ENCODE measurements at places on chromosomes 2 and 18.
A peak's percentile ranks its signal among the peaks of the same experiment; 100 is the strongest.

GRCh38 chr2:209371407-209371806 lies 52.4 kb upstream of the MAP2 start:
- H3K36me3 ChIP-seq = no peaks in the 10 kb centered on the region
- H3K4me1 ChIP-seq = peaks cover 19% of the 10 kb centered on the region
- H3K27ac ChIP-seq = no peak overlapping the region
- no peak for DNase-seq
- H3K27me3 ChIP-seq = no peaks in the 10 kb centered on the region

DNA sequence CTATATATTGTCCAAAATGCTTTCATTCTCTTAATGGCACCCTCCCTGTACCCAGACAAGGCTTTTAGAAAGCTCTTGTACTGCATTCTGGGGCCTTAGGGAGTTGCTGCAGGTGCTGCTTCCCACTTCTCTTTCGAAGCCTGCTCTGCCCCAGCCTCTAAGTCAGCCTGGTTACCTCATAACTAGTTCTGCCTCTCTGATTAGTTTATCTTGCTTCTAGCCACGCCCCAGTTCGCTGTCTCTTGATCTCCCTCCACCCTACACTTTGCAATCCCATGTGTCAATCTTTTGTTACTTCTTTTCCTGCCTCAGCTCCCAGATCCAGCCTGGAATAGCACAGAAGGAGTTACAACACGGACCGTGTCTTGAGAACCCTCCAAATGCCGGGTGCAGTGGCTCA lies 13.8 kb upstream of the NCOA1 start:
- no peaks in the 10 kb centered on the region for H3K4me1 ChIP-seq
- no peak overlapping the region for H3K4me3 ChIP-seq
- no peaks in the 10 kb centered on the region for H3K27me3 ChIP-seq

DNA sequence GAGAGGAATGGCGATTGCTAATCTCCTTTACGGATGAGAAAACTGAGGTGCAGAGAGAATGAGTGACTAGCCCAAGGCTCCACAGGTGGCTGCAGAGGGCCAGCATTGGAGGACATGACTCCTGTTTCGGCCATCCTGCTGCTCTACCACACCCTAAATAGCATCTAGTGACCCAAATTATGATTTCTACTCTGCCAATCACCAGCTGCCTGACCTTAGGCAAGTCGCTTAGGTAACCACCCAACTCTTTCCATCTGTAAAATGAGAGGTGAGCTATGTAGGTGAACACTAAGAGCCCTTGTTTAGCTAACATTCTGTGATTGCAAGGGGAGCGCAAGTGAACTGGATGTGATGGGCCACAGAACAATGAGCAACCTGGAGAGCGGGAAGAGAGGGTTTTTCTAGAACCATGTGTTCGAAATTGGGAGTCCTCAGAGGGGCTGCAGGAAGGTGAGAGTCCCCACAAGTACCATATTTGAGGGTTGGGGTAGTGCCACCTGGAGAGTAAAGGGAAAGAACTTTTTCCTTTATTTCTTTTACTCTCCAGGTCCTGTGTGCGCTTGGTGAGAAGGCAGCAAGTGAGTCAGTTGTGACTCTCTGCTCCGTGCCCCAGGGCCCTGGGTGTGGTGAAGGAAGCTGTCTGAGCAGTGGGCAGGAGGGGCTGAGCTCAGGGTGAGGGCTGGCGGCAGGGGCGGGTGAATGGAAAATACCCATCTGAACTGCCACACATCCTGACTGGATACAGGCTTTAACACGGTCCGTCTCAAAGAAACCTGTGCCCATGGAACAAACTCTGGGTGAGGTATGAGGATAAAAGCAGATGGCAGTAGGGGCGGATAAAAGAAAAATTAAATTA lies 2.4 kb downstream of the CYP27C1 start:
- peak overlapping the region; percentile 79 for H3K4me3 ChIP-seq
- H3K27me3 ChIP-seq = no peaks in the 10 kb centered on the region
- H3K4me1 ChIP-seq = peaks cover 37% of the 10 kb centered on the region

- no peak overlapping the region for H3K4me3 ChIP-seq
- H3K4me1 ChIP-seq = no peaks in the 10 kb centered on the region
- no peaks in the 10 kb centered on the region for H3K36me3 ChIP-seq
- DNase-seq = no peak
- peaks cover 99% of the 10 kb centered on the region for H3K27me3 ChIP-seq
These were observed 300.8 kb downstream of the NDUFA10 start for GRCh38 chr2:239724194-239724849.

GRCh38 chr18:32769071-32769585 lies 3.7 kb downstream of the KLHL14 start:
- no peaks in the 10 kb centered on the region for H3K36me3 ChIP-seq
- no peaks in the 10 kb centered on the region for H3K27me3 ChIP-seq
- no peak overlapping the region for H3K4me3 ChIP-seq
- no peak for DNase-seq
- H3K27ac ChIP-seq = no peak overlapping the region

GRCh38 chr2:173955004-173955403 lies 10.2 kb downstream of the SP3 start:
- H3K27me3 ChIP-seq = no peaks in the 10 kb centered on the region
- H3K27ac ChIP-seq = no peak overlapping the region
- peaks cover under 1% of the 10 kb centered on the region for H3K4me1 ChIP-seq
- no peak for DNase-seq

GRCh38 chr2:158841850-158842249 lies 46.7 kb downstream of the DAPL1 start:
- no peak overlapping the region for H3K27ac ChIP-seq
- H3K4me1 ChIP-seq = no peaks in the 10 kb centered on the region
- no peak for DNase-seq
- no peak overlapping the region for H3K4me3 ChIP-seq

- H3K4me1 ChIP-seq = peaks cover 14% of the 10 kb centered on the region
- no peaks in the 10 kb centered on the region for H3K36me3 ChIP-seq
- no peaks in the 10 kb centered on the region for H3K27me3 ChIP-seq
- no peak overlapping the region for H3K4me3 ChIP-seq
These were observed 158.6 kb downstream of the DYSF start for GRCh38 chr2:71611781-71612527.

- H3K4me3 ChIP-seq = no peak overlapping the region
- no peak for DNase-seq
- no peaks in the 10 kb centered on the region for H3K36me3 ChIP-seq
- no peak overlapping the region for H3K27ac ChIP-seq
These were observed 33.2 kb upstream of the MYO3B start for GRCh38 chr2:170144761-170145160.

- H3K36me3 ChIP-seq = no peaks in the 10 kb centered on the region
- no peak overlapping the region for H3K27ac ChIP-seq
- H3K4me3 ChIP-seq = no peak overlapping the region
- no peak for DNase-seq
These were observed 5.6 kb upstream of the HS6ST1 start for GRCh38 chr2:128324008-128324896.

- no peaks in the 10 kb centered on the region for H3K27me3 ChIP-seq
- no peak overlapping the region for H3K27ac ChIP-seq
- H3K4me3 ChIP-seq = no peak overlapping the region
These were observed 3.7 kb downstream of the CYB5A start for GRCh38 chr18:74288041-74288440.

DNA sequence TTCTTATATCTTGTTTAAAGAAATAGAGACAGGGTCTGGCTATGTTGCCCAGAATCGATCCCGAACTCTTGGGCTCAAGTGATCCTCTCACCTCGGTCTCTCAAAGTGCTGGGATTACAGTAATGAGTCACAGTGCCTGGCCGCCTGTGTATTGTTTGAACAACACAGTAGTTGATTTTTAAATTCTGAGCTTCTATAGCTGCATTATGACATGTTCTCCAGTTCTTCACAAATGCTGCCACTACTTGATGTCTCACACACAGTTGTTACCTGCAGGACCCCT lies 7.7 kb upstream of the RHOB start:
- peaks cover 42% of the 10 kb centered on the region for H3K4me1 ChIP-seq
- H3K4me3 ChIP-seq = peak overlapping the region; percentile 35
- DNase-seq = no peak
- no peaks in the 10 kb centered on the region for H3K27me3 ChIP-seq

- no peak for DNase-seq
- no peaks in the 10 kb centered on the region for H3K27me3 ChIP-seq
- no peaks in the 10 kb centered on the region for H3K36me3 ChIP-seq
These were observed 30.6 kb downstream of the TMEM17 start for GRCh38 chr2:62475172-62476011.

- peaks cover 12% of the 10 kb centered on the region for H3K36me3 ChIP-seq
- H3K4me3 ChIP-seq = no peak overlapping the region
- no peak overlapping the region for H3K27ac ChIP-seq
- no peak for DNase-seq
- no peaks in the 10 kb centered on the region for H3K27me3 ChIP-seq
These were observed 118.1 kb downstream of the NOL10 start for GRCh38 chr2:10571673-10572072.

DNA sequence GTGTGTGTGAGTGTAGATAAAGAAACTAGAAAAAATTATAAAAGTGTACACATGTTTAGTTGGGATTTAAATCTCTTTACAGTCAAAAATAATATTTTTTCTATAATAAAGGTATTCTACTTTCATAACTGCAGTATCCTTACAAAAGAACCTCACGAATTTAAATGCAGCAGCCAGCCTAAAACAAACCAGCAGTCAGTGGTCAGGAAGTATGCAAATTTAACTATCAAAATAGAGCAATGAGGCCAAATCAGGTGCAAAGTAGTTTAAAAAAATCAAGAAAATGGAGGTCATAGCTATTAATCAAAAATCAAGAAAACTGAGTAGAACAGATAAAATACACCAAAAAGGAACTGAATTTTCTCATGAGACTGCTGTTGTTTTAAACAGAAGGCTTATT lies 407.1 kb downstream of the CDH19 start:
- DNase-seq = no peak
- H3K36me3 ChIP-seq = no peaks in the 10 kb centered on the region
- H3K27ac ChIP-seq = no peak overlapping the region
- no peak overlapping the region for H3K4me3 ChIP-seq
- no peaks in the 10 kb centered on the region for H3K27me3 ChIP-seq

GRCh38 chr2:159202568-159203071 lies 83.9 kb downstream of the WDSUB1 start:
- H3K27ac ChIP-seq = no peak overlapping the region
- no peak for DNase-seq
- no peaks in the 10 kb centered on the region for H3K27me3 ChIP-seq

DNA sequence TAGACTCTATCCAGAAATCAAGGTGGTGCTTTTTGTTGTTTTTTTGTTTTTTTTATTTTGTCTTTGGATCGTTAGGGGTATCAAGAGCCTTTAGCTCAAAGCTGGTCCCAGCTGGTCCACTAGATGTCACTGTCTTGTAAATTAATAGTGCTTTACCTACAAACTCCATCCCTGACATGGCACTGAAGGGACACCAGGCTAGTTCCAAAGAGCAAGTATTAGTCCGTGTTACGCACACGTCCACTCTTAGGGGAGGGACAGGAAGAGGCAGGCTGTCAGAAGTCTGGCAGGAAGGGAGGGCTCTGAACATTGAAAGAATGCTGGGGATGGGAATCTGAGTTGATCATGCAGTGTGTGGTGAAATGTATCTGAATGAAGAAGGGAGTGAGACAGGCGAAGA lies 85.9 kb upstream of the CCBE1 start:
- peaks cover 38% of the 10 kb centered on the region for H3K4me1 ChIP-seq
- no peak overlapping the region for H3K4me3 ChIP-seq
- no peaks in the 10 kb centered on the region for H3K36me3 ChIP-seq
- H3K27me3 ChIP-seq = no peaks in the 10 kb centered on the region
- H3K27ac ChIP-seq = no peak overlapping the region
- DNase-seq = peak; percentile 45

GRCh38 chr2:64157792-64158191 lies 13.6 kb upstream of the PELI1 start:
- no peaks in the 10 kb centered on the region for H3K27me3 ChIP-seq
- peak; percentile 14 for DNase-seq
- H3K4me3 ChIP-seq = no peak overlapping the region
- H3K4me1 ChIP-seq = peaks cover 14% of the 10 kb centered on the region
- H3K36me3 ChIP-seq = no peaks in the 10 kb centered on the region
- H3K27ac ChIP-seq = no peak overlapping the region

- H3K4me3 ChIP-seq = no peak overlapping the region
- no peak overlapping the region for H3K27ac ChIP-seq
- H3K4me1 ChIP-seq = no peaks in the 10 kb centered on the region
These were observed 206.8 kb downstream of the MEIS1 start for GRCh38 chr2:66641685-66642084.

- no peak for DNase-seq
- H3K36me3 ChIP-seq = no peaks in the 10 kb centered on the region
- H3K4me1 ChIP-seq = no peaks in the 10 kb centered on the region
- H3K27me3 ChIP-seq = no peaks in the 10 kb centered on the region
- H3K4me3 ChIP-seq = no peak overlapping the region
- H3K27ac ChIP-seq = no peak overlapping the region
These were observed 119.2 kb upstream of the ACVR1C start for GRCh38 chr2:157747695-157748370.

- H3K27ac ChIP-seq = no peak overlapping the region
- no peaks in the 10 kb centered on the region for H3K4me1 ChIP-seq
- H3K27me3 ChIP-seq = no peaks in the 10 kb centered on the region
- no peak overlapping the region for H3K4me3 ChIP-seq
- DNase-seq = no peak
- H3K36me3 ChIP-seq = no peaks in the 10 kb centered on the region
These were observed 56.1 kb downstream of the DYNAP start for GRCh38 chr18:54647176-54647575.

GRCh38 chr2:196242131-196242620 lies 70.8 kb upstream of the STK17B start:
- DNase-seq = no peak
- H3K4me3 ChIP-seq = no peak overlapping the region

DNA sequence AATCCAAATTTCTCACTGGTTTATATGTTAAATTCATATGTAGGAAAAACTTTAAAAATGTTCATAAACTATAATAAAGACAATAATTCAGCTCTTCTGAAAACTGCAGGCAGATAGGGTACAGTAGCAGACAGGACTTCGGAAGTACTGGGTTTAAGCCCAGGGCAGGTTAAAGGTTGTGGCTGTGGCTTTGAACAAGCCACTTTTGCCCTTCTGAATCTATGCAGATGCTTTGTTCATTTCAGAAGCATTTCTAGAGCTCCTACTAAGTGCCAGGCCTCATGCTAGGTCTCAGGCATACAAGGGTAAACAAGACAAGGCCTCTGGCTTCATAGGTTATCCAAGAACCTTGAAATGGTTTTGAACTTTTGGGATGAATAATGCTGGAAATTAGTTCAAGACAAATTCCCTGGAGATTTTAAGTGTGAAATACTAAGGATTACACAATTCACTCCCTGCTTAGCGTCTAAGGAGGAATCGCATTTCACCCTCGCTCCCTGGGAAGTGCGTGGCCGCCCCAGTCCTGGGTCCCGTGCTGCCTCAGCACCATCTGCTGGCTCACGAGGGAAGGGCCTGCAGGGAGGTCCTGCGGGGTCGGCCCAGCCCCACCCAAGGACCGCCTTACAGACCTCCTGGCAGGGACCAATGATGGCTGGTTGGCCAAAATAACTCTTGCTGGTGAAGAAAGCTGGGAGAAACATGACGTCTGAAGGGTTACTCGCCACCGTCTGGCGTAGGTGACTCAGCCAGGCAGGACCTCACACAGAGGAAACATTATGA lies 67.7 kb upstream of the L3MBTL4 start:
- H3K4me1 ChIP-seq = no peaks in the 10 kb centered on the region
- H3K27ac ChIP-seq = no peak overlapping the region
- H3K36me3 ChIP-seq = no peaks in the 10 kb centered on the region
- H3K27me3 ChIP-seq = peaks cover 38% of the 10 kb centered on the region
- no peak overlapping the region for H3K4me3 ChIP-seq
